ENCODE measurements at places on chromosomes 4 and X. TPM values are rescaled to one million over a fixed set of nuclear protein-coding genes. Genes with fewer than 3 reads are reported as not detected.

The CSAG3 gene
- not detected for total RNA-seq

The ASB5 gene
- total RNA-seq, result not detected

The FHIP1A gene
- 0.44 TPM for total RNA-seq

The CPLX1 gene
- 0.66 TPM for total RNA-seq

The STBD1 gene
- 25.8 TPM for total RNA-seq

The RHOH gene
- 7.0 TPM for total RNA-seq

The FANCB gene
- 1.5 TPM for total RNA-seq

The OPHN1 gene
- total RNA-seq, result 11.4 TPM

The LUZP4 gene
- total RNA-seq, result not detected

The TMEM164 gene
- 39.8 TPM for total RNA-seq

The MAGEA8 gene
- not detected for total RNA-seq

The IL1RAPL1 gene
- total RNA-seq, result not detected

The MUC7 gene
- not detected for total RNA-seq

The DCHS2 gene
- not detected for total RNA-seq

The NLRP2B gene
- not detected for total RNA-seq

The MAGED4 gene
- not detected for total RNA-seq

The SOWAHD gene
- total RNA-seq, result not detected

The PRMT9 gene
- 12.2 TPM for total RNA-seq

The SMR3B gene
- not detected for total RNA-seq

The UCHL1 gene
- 31.5 TPM for total RNA-seq

The GAGE2A gene
- total RNA-seq, result not detected

The FAM47A gene
- not detected for total RNA-seq

The UGT2B10 gene
- total RNA-seq, result not detected

The EMCN gene
- total RNA-seq, result 41.3 TPM

The CPEB2 gene
- total RNA-seq, result 28.1 TPM

The RBM47 gene
- 56.4 TPM for total RNA-seq

The PHOX2B gene
- total RNA-seq, result not detected

The CYLC1 gene
- total RNA-seq, result not detected

The EPHA5 gene
- not detected for total RNA-seq

The TCEAL6 gene
- not detected for total RNA-seq

The GYPE gene
- total RNA-seq, result 0.98 TPM

The EFHC2 gene
- total RNA-seq, result 0.51 TPM

The TXK gene
- total RNA-seq, result 1.5 TPM

The FAM13A gene
- 61.8 TPM for total RNA-seq

The DDIT4L gene
- 2.1 TPM for total RNA-seq

The NAP1L5 gene
- 7.5 TPM for total RNA-seq

The VGLL1 gene
- total RNA-seq, result not detected

The IL15 gene
- total RNA-seq, result 9.0 TPM

The FAM9C gene
- total RNA-seq, result 0.17 TPM
